ENCODE measurements at places on chromosomes 4 and X.

DNA sequence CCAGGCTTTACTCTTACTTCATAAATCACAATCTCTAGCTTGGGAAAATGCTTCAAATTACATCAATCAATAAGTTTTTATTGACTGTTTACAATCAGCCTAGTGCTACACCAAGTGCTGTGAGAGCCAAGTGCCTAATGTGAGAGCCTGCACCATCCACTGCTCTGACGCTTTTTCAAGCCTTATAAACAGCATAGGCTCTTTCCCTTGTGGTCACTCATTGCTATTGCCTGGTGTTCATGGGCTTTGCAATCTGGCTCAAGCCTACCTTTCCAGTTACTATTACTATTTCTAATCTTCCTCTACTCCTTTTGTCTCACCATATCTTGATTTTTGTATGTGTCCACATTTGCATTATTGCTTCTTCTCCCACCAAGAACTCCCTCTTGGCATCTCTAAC, 77.0 kb downstream of the REELD1 start:
- DNase-seq, result no peak

DNA sequence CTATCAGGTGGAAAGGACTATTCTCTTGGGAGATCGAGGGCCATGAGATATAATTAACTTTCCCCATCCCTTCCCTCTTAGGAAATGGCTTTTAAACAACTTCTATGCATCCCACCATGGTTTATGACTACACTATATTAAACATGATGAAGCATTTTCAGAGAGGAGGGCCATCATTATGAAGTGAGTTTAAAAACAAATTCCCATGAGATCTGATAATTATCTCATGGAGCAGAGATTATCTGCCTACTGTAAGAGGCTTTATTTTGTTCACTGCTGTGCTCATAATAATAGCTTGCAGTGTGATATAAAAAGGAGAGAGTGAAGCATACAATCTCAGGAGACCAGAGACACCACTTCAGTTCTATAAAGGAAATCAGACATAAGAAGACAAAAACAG, 330.5 kb upstream of the ZFP42 start:
- DNase-seq, result no peak

DNA sequence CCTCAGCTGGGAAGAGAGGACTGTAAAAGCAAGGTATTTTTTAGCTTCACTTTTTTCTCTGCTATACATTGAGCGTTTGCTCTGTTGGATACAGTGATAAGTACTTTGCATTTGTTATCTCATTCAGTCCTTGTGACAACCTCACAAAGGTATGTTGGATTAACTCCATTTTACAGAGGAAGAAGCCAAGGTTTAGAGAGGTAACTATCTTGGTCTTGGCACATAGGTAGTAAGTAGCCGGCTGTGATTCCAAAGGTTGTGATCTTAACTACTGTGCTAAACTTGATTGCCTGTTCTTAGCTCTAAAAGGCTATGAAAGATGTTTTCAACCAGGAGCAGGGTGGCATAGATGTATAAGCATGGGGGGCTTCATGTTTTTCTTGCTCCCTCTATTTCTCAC, 134.4 kb downstream of the POLA1 start:
- DNase-seq, result no peak

DNA sequence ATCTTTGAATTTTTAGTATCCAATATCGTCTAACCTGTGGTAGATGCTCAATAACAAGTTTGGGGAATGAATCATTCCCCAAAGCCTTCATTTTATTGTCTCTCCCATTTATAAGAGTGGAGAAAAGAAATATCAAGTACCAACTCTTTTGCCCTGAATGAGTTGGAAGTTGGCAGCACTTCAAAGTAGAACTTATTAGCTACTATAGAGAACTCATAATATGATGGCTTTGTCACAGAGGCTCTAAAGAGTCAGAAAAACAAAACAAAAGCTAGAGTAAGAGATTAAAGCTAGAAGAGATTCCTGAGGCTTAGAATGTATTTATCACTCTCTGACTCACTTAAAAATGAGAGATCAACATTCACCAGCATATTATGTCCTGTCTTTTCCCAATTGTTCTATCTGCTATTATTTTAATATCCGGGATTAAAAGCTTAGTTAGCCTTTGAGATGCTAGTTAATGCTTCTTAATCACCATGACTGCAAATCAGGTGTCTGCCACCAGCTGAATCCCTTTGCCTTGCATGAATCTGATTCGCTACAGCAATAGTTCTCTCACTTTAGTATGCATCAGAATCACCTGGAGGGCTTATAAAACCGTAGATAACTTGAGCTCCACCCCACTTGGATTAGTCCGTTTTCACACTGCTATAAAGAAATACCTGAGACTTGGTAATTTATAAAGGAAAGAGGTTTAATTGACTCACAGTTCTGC, 77.9 kb downstream of the PALLD start:
- no peak for DNase-seq

GRCh38 chrX:38172596-38172995, 48.1 kb downstream of the SRPX start:
- DNase-seq, result no peak

DNA sequence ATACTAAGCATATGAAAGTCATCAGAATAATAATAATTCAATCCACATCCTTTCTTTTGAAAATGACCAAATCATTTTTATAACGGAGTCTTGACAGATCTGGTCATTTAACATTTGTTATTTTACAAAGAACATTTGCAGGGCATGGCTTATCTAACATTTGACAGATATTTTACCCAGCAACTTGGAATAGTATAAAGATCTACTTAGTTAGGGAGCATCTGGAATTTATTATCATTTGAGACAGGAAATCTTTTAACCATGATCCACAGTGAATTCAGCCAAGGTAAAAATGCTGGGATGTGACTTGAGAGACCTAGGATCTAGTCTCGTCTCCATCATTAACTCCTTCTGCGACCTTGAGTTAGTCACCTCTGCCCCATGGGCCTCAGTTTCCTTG, 22.4 kb downstream of the STARD8 start:
- no peak for DNase-seq

- no peak for DNase-seq
These were observed 184.4 kb downstream of the SH2D1A start for GRCh38 chrX:124530803-124531202.

DNA sequence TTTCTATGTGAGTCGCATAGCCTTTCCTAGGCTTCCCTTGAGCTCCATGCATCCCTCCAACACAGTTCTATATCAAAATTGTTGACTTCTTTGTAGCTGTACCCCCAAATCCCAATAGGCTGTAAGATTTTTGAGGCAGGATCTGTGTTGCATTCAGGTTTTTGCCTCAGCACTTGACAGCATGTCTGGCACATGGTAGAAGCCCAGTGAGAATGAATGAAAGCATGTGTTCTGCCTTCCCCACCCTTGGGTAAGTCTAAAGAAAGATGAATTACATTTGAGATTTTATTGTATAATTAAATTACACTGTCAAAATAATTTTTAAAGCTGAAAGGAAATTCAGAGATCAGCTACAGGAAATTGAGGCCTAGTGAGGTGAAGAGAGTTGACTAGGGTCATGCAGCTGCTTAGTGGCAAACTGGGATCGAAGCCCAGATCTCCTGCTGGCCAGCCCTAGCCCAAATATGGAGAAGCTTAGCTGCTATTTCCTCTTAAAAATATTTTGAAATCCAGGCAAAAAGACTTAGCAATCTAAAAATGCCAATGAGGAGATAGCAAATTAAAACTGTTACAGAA, 122.5 kb downstream of the SPATA18 start:
- peak; percentile 42 for DNase-seq

DNA sequence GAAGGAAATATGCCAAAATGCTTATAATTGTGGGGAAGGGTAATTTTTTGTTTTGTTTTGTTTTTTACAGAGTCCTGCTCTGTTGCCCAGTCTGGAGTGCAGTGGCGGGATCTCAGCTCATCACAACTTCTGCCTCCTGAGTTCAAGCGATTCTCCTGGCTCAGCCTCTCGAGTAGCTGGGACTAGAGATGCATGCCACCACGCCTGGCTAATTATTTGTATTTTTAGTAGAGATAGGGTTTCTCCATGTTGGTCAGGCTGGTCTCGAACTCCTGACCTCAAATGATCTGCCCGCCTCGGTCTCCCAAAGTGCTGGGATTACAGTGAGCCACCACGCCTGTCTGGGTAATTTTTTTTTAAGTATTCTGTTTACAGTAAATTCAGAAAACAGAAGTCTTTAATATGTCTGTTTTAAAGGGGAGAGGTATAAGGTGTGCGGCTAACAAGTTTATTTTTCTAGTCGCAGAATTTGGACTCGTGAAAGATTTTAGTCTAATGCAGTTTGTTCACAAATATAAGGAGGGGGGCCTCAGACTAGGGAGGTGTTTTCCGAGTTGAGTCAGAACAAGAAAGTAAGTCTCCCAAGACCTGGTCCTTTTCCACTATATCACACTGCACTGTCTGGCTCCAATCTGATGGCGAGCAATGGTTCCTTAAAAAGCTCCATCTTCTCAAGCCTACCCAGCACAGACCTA, 1.5 kb downstream of the ACSL1 start:
- DNase-seq, result no peak

DNA sequence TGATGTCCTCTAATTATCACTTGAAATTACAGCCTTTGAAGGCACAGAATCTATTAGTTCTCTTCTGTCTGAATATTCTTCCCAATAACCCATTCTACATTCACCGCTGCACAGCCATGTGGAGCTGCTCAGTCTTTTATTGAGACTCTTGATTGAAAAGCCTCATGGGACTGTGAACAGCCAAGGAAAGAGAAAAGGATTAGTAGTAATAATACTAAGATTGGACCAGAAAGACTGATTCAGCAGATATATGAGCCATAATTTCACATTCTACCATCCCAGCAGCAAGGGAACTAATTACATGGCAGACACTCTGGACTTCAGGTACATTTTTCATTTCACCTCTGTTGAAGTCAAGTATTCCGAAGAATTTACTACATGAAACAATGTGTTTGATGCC, 2471.7 kb downstream of the ARAP2 start:
- no peak for DNase-seq

GRCh38 chr4:112817933-112818593, 181.1 kb downstream of the LARP7 start:
- peak; percentile 34 for DNase-seq

DNA sequence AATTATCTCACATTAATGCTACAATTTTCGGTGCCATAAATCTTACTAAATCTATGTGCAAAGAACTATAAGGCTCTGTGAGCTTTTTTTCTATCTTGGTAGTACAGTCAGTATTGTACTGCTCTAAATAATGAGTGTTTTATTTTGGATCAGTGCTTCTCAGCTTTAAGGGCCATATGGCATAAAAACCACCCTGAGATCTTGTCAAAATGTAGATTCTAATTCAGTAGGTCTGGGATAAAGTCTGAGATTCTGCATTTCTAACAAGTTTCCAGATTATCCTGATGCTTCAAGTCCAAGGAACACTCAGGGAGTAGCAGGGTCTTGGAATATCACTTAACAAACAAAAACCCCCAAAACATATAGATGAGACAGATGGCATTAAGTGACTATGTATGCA, 486.5 kb downstream of the GRXCR1 start:
- DNase-seq, result no peak

DNA sequence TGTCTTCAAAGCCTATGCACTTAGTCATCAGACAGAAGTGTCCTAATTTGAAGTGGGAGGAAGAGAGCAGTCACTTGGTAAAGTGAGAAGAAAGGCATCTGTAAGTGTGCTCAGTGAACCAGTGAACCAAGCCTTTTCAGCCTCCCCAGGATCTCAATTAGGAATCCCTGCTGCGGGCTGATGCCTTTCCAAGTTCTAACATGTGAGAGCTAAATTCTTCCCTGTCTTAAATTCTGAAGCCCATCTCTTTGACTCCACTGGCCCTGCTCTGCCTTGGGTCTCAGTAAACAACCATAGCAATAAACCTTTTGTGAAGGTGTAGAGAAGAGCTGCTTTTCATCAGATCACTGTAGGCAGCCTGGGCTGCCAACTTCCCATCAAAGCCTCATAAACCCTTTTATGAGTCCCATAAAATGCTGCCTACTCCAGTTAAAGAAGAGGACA, 701.2 kb upstream of the LCORL start:
- no peak for DNase-seq

- no peak for DNase-seq
These were observed 1.0 kb downstream of the SNX12 start for GRCh38 chrX:71067089-71067488.

DNA sequence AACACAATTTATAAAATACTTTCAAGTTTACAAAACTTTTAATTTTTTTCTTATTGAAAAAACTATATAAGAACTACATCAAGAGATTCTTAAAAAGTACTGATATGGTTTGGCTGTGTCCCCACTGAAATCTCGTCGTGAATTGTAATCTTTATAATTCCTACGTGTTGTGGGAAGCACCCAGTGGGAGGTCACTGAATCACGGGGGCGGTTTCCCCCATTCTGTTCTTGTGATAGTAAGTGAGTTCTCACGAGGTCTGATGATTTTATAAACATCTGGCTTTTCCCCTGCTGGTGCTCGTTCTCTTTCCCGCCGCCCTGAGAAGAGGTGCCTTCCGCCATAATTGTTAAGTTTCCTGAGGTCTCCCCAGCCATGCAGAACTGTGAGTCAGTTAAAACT, 88.5 kb downstream of the FRAS1 start:
- DNase-seq, result no peak

- no peak for DNase-seq
These were observed 3.9 kb upstream of the ARHGEF38 start for GRCh38 chr4:105548483-105548882.

DNA sequence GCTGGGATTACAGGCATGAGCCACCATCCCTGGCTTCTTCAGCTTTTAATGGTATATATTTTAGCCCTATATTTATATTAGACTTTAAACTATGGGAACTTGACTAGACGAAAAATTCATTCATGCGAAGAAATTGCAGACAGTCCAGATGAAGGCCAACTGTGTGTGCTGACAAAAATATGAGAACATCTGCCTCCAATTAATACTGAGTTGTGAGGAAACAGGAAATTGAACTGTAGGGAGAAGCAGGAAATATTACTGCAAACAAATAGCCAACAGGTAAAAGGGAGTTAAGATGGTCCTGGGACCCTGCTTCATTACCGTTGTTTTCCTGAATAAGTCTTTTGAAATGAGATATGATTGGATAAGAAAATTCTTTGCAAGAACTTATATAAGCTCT, 26.3 kb downstream of the MGARP start:
- DNase-seq, result no peak

DNA sequence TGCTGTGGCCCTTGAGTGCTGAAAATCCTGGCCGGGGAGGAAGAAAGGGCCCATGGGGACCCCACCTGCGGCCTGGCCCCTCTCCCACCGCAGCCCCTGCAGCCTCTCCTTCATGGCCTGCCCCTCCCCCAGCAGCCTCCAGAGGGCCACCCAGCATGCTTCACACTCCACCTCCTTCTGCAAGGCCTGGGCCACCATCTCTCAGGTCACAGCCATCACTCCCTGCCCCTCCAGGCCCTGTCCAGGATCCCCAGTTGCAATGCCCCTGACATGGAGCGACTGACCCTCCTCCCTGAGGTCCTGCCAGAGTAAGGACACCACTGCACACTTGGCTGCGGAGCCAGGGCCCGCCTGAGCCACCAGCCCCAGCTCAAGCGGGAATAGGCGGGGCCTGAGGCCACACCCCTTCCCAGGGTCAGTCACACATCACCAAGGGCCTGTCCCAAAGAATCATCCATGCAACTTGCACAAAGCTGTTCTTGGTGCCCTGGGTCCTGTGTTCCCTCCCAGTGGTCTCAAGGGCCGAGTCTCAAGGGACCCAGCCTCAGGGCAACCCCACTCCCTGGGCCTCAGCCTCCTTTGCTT, 32.9 kb downstream of the CCNQ start:
- DNase-seq, result no peak
